NCI-H526 (cell line): ENCODE measurements at places on chromosomes 3 and 15.

DNA sequence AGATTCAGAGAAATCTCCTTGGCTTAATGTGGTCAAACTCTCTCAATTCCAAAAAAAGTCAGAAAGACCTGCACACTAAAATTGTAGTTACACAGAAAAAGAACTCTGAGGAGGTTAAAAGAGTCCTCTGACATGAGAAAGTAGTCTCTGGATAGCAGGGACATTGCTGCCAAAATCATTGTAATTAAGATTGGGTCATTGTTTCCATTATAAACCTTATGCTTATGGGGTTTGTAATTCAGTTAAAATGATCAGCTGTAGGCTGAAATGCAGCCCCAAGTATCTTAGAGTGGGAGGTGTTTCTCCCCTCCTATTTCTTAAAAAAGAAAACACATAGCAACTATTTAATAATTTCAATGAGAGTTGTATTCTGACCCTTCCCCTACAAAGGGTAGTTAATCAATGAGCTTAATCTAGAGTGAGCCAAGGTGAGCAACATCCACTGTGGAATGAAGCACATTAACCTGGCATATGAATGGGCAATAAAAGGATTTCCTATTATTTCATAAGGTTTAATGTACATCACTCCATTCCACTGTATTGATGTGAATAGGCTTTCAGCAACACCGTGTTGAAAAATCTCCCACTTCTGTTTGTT is 406.9 kb downstream of the TIGIT start:
- DNase-seq: no peak

GRCh38 chr15:55736756-55737155 is 6.2 kb downstream of the PRTG start:
- DNase-seq: no peak

DNA sequence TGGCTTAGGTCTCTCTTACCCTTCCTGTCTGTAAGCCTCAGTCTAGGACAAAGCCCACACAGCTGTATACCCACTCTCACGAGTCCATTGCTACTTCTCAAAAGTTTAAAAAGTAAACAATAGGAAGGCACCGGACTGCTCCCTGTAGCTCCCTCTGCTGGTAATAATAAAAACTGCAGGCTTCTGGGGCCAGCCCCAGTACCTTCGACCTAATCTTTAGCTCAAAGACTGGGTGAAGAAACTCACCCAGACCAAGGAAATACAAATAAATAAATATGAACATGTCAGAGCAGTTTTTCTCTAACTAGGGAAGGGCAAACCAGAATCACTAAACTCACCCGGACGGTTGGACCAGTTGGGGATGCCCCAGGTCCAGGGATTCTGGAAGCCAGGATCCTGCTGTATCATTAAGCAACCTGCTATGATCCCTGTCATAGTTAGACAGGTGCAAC is 5.0 kb downstream of the FAM219B start:
- no peak for DNase-seq

DNA sequence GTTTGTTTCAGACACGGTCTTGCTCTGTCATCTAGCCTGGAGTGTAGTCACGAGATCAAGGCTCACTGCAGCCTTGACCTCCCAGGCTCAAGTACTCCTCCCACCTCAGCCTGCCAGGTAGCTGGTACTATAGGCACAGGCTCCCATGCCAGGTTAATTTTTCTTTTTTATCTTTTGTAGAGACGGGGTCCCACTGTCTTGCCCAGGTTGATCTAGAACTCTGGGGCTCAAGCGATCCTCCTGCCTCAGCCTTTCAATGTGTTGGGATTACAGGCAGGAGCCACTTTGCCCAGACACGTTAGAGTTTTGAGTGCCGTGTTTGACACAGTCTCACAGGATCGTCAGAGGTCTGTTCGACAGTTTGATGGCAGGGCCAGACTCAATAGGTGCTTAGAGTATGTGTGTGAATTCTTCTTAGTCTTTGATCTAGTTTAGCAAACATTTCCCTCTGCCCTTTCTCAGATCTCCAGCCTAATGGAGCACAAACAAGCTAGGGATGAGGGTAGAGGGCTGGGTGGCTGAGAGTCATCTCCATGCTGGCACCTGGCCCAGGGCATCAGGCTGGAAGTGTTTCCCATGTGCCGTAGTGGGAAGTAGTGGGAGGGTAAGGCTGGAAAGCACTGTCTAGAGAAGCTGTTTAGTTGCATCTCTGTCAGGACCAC is 66.1 kb upstream of the DLG1 start:
- no peak for DNase-seq

GRCh38 chr3:89525609-89526008 is 418.2 kb downstream of the EPHA3 start:
- no peak for DNase-seq

DNA sequence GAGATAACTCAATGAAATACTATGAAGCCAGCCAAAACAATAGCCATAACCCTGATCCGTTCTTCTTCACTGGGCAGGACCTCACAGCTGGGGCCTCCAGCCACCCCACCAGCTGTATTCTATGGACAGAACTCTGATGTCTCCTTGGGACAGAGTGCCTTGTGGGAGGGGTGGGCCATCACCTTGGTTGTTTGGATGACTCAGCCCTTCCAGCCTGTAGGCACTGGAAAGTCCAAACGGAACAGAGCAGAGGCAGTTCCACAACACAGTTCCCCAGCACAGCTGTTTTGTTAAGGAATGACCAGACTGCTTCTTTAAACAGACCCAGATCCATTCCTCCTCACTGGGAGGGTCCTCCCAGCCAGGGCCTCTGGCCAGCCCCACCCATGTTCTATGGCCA is 31.9 kb upstream of the ZBED2 start:
- DNase-seq: no peak
